NCI-H524 (cell line): ENCODE measurements at places on chromosomes 2 and 18.

- DNase-seq: peak; percentile 15
Observed at GRCh38 chr2:203783496-203784203, 77.2 kb downstream of the CD28 start.

DNA sequence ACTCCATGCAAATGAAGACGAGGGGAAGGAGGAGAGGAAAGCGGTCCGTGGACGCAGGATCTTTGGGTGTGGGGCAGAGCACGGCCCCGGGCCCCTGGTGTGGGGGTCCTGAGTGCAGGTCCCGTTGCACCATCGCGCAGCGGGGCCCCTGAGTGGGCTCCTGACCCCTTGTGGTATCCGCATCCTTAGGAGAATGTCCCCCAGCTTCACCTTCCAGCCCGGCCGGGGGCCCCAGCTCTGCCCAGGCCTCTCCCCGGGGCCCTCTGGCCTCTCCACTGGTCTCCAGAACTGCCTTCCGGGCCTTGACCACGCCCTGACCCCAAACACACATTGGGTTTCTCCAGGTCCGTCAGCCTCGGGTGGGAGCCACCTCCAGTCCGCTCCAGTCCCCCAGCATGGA is 431.8 kb upstream of the SALL3 start:
- no peak for DNase-seq

- DNase-seq: no peak
Observed at GRCh38 chr2:85988914-85989270, 100.1 kb upstream of the ST3GAL5 start.

DNA sequence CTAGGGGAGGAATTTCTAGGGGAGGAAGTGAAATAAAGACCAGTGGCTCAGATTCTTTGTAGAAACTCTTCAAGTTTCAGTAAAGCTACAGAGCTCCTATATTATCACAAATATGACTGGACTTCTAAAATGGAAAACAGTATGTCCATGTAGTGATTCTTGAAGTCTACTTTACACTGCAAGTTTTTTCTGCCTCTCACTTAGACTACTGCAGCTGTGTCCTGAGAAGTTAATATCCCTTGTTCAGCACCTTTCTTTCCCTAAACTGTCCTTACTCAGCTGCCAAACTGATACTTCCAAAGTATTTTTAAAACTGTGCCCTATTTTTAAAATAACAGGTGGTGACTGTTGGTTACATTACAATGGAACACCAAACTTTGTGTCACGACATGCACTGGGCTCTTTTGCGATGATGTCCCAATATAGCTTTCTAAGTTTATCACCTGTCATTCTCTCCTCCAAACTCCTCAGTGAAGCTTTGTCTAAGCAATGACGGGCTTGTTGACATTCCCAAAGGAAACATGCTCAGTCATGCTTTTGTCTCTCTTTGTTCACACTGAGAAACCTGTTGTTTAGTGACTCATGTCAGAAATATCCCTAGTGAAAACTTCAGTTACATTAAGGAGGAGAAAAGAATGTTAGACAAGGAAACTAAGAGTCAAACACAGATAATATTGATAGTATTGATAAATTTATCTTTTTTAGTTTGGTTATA is 341.1 kb downstream of the ARL6IP6 start:
- no peak for DNase-seq

- DNase-seq: no peak
Observed at GRCh38 chr2:168529054-168529833, 73.2 kb downstream of the CERS6 start.

GRCh38 chr2:102137138-102137537 is 5.4 kb upstream of the IL1R1 start:
- no peak for DNase-seq

- DNase-seq: no peak
Observed at GRCh38 chr2:7646661-7647060, 729.4 kb downstream of the RNF144A start.

- DNase-seq: no peak
Observed at GRCh38 chr2:206713746-206714145, 4.5 kb downstream of the DYTN start.

GRCh38 chr2:181052523-181052891 is 72.1 kb downstream of the UBE2E3 start:
- no peak for DNase-seq
